ENCODE measurements at places on chromosomes 2 and 18.

GRCh38 chr2:53021292-53021691 lies 746.3 kb upstream of the CHAC2 start:
- no peaks in the 10 kb centered on the region for H3K4me1 ChIP-seq
- DNase-seq = no peak
- H3K4me3 ChIP-seq = no peak overlapping the region

GRCh38 chr2:106129150-106129549 lies 65.0 kb downstream of the UXS1 start:
- H3K4me3 ChIP-seq = no peak overlapping the region
- no peak overlapping the region for H3K27ac ChIP-seq
- DNase-seq = no peak
- H3K36me3 ChIP-seq = peaks cover 5% of the 10 kb centered on the region
- H3K27me3 ChIP-seq = no peaks in the 10 kb centered on the region

DNA sequence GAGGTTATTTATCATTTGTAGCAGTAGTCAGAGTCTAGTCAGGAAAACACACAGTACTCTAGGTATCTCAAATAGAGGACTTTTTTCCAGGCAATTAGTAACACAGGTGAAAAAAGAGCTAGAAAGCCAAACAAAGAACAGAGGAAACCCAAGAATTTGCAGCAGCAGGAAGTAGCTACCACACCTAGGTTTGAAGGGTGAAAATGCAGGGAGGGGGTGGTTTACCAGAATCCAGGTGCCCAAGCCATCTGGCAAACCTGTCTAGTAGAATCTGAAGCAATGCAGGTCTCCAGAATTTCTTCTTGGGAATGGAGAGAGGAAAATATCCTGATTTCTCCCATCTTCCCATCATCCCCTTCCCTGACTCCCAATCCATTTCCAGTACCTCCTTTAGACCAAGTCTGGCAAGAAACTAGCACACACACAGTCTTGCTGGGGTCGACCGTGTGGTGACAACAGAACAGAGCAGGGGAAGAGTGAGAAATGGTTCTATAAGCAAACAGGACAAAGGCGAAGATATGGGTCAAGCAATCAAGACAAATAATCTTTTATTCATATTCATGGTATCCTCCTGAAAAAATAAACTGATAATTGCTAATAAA lies 231.9 kb upstream of the MMADHC start:
- H3K36me3 ChIP-seq = no peaks in the 10 kb centered on the region
- no peaks in the 10 kb centered on the region for H3K27me3 ChIP-seq
- no peak overlapping the region for H3K27ac ChIP-seq
- no peak for DNase-seq
- no peak overlapping the region for H3K4me3 ChIP-seq
- H3K4me1 ChIP-seq = no peaks in the 10 kb centered on the region

- H3K4me1 ChIP-seq = no peaks in the 10 kb centered on the region
- no peak for DNase-seq
Measured at GRCh38 chr2:75157435-75157834, 41.9 kb downstream of the TACR1 start.

Measured in ascending aorta (tissue), 2 donors.